ENCODE measurements at places on chromosomes 11 and 22.

- H3K4me3 ChIP-seq = no peak overlapping the region
- no peaks in the 10 kb centered on the region for H3K36me3 ChIP-seq
- peaks cover 22% of the 10 kb centered on the region for H3K27me3 ChIP-seq
- no peak overlapping the region for H3K27ac ChIP-seq
- no peak for DNase-seq
- peaks cover 5% of the 10 kb centered on the region for H3K4me1 ChIP-seq
Measured at GRCh38 chr11:46270684-46271083, 6.8 kb upstream of the CREB3L1 start.

DNA sequence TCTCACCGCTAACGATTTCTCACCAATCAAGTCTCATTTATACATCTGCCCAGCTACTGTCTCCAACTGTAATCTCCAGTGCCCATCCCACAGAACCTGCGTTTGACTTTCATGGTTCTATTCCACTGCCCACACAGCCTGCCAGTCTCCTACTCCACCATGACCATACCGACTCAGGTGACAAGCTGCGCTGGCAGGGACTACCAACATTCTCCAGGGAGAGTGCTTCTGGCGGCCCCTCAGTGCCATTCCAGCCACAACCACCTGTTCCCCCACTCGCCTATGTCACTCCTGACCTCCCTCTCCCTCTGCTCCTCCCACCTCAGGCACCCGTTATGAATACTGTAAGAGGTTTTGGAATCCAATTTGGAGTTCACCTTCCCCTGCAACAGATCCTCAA, 108.5 kb upstream of the BID start:
- H3K4me3 ChIP-seq = no peak overlapping the region
- no peak overlapping the region for H3K27ac ChIP-seq
- H3K36me3 ChIP-seq = peaks cover 22% of the 10 kb centered on the region
- no peaks in the 10 kb centered on the region for H3K27me3 ChIP-seq
- DNase-seq = no peak

- no peak for DNase-seq
- no peaks in the 10 kb centered on the region for H3K4me1 ChIP-seq
- peaks cover 55% of the 10 kb centered on the region for H3K27me3 ChIP-seq
Measured at GRCh38 chr11:107651672-107652071, 60.2 kb downstream of the SLN start.

GRCh38 chr11:115578275-115578674, 74.1 kb upstream of the CADM1 start:
- DNase-seq = no peak
- peaks cover under 1% of the 10 kb centered on the region for H3K27me3 ChIP-seq
- no peak overlapping the region for H3K27ac ChIP-seq
- H3K4me3 ChIP-seq = no peak overlapping the region
- H3K36me3 ChIP-seq = no peaks in the 10 kb centered on the region
- no peaks in the 10 kb centered on the region for H3K4me1 ChIP-seq

DNA sequence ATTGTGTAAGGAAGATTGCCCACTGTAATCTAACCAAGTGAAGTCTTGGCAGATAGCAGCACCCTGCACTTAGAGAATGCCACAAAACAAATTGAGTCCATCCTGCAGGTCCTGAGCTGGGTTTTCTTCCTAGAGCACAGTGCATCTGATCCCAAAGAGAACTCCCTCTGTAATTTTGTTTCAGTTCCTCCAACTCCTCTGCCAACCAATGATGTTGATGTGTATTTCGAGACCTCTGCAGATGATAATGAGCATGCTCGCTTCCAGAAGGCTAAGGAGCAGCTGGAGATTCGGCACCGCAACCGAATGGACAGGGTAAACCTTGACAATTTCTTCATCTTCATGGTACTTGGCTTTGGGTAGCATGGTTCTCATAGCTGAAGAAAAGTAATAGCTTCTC, 33.1 kb upstream of the ST14 start:
- no peaks in the 10 kb centered on the region for H3K4me1 ChIP-seq
- DNase-seq = no peak
- H3K27me3 ChIP-seq = no peaks in the 10 kb centered on the region
- peaks cover 16% of the 10 kb centered on the region for H3K36me3 ChIP-seq
- H3K27ac ChIP-seq = peak overlapping the region; percentile 31

DNA sequence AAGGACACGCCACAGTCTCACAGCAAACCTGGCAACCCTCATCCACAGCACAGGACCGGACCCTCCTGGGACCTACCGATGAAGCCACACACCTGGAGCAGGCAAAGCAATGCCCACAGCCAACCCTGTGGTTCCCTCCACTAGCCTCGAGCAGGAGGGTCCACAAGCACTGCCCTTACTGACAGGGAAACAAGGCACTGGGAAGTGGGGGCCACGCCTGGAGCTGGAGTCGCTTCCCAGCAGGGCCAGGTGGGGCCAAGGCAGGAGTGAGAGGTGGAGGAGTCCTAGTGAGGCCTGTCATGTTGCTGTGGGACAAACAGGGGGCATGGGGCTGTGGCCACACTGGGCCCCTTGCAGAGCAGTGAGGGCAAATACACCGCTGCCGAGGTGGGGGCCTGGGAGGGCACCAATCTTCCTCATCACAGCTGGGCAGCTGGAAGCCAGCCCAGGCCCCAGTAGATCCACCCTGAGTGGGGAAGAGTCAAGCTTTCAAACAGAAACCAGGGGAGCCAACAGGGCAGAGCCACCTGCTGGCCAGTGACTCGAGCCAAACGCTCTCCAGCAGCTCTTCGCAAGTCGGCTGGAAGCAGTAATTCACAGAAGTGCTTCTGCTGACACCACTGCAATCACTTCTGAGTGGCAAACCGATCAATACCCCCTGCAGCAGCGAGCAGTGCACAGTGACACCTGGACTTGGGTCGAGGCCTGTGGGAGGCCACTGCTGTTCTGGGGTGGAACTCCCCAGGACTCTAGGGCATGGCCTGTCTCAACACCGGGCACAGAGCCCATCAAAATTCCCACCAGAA, 13.7 kb downstream of the SULT4A1 start:
- peaks cover 5% of the 10 kb centered on the region for H3K36me3 ChIP-seq
- no peaks in the 10 kb centered on the region for H3K4me1 ChIP-seq
- H3K27me3 ChIP-seq = peaks cover 91% of the 10 kb centered on the region
- no peak for DNase-seq
- H3K27ac ChIP-seq = no peak overlapping the region

DNA sequence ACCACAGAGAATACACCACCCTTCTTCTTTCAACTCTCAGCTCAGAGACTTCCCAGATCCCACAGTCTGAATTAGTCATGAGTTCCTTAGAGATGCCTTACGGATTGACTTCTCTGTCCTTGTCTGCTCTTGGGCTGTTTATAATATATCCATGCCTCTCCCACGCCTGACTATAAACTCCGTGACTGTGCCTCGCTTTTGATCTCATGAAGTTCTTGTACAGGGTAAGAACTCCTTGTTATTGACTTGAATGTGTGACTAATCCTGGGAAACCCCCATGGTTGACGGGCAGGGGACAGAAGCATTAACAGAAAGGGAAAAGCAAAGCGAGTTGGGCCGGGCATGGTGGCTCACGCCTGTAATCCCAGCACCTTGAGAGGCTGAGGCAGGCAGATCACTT, 62.4 kb upstream of the POU2AF1 start:
- H3K4me3 ChIP-seq = no peak overlapping the region
- peaks cover 1% of the 10 kb centered on the region for H3K36me3 ChIP-seq
- no peak for DNase-seq
- peaks cover 31% of the 10 kb centered on the region for H3K27me3 ChIP-seq
- no peak overlapping the region for H3K27ac ChIP-seq
- peaks cover 18% of the 10 kb centered on the region for H3K4me1 ChIP-seq

DNA sequence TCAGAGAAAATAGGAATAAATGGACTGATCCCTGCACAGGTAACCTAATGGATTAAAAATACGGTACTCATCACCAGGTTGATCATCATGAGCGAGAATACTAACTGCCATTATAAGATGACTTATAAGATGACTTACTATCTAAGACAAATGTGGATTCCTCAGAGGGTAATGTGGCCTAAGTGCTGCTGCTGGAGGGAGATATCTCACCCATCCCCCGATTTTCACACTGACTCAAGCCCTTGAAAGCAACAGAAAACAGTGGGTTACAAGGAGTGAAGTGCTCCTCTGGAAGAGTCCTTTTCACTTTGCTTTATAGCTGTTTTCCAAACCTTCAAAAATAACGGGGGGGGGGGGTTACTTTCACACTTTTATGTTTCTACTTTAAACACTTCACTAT, 920 bp downstream of the TMEM218 start:
- H3K36me3 ChIP-seq = peaks cover 8% of the 10 kb centered on the region
- peak overlapping the region; percentile 100 for H3K4me3 ChIP-seq
- DNase-seq = no peak

GRCh38 chr22:48607901-48608662, 1219.6 kb downstream of the BRD1 start:
- H3K4me3 ChIP-seq = no peak overlapping the region
- no peaks in the 10 kb centered on the region for H3K27me3 ChIP-seq
- no peaks in the 10 kb centered on the region for H3K36me3 ChIP-seq
- DNase-seq = no peak
- no peaks in the 10 kb centered on the region for H3K4me1 ChIP-seq
- H3K27ac ChIP-seq = no peak overlapping the region

DNA sequence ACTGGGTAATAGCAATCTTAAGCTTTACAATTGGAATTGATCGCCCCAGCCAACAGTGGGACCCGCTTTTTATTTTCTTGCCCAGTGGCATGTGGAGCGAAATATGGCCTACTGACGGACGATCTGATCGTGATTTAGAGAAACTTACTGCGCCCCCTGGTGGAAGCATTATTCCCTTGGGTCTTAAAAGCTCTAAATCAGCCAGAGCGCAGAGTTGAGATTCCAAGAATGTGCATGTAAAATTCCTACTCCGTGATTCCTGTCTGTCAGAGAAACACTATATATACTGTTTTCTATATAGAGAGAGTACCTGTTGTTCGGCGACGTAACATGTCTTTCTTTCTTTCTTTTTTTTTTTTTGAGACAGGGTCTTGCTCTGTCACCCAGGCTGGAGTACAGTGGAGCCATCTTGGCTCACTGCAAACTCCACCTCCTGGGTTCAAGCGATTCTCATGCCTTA, 3.7 kb upstream of the DPF2 start:
- H3K4me3 ChIP-seq = no peak overlapping the region
- H3K27me3 ChIP-seq = peaks cover 6% of the 10 kb centered on the region
- peaks cover 6% of the 10 kb centered on the region for H3K36me3 ChIP-seq
- peak overlapping the region; percentile 48 for H3K27ac ChIP-seq
- peak; percentile 82 for DNase-seq

- H3K4me3 ChIP-seq = no peak overlapping the region
- no peaks in the 10 kb centered on the region for H3K4me1 ChIP-seq
- no peak overlapping the region for H3K27ac ChIP-seq
- DNase-seq = no peak
- peaks cover 3% of the 10 kb centered on the region for H3K36me3 ChIP-seq
Measured at GRCh38 chr22:48309115-48309705, 1518.5 kb downstream of the BRD1 start.

DNA sequence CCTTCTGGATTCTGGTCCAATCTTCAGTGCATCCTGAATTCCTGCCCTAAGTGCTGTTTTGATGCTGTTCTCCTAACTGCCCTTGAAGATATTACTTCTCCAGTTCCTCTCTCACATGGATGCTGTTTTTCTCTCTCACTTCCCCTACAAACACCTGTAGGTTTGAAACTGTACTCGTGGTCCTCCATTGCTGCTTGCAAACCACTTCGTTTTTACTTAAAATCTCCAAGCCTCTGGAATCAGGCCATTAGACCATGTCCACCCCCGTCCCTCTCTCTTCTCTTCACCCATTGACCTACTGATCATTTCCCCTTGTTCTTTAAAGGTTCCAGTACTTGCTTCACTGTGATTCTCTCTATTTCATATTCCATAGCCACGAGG, 988.1 kb downstream of the NTM start:
- H3K27me3 ChIP-seq = no peaks in the 10 kb centered on the region
- no peak for DNase-seq
- H3K27ac ChIP-seq = peak overlapping the region; percentile 74
- H3K36me3 ChIP-seq = no peaks in the 10 kb centered on the region
- peak overlapping the region; percentile 15 for H3K4me3 ChIP-seq

GRCh38 chr11:130721736-130722135, 194.5 kb downstream of the SNX19 start:
- no peaks in the 10 kb centered on the region for H3K4me1 ChIP-seq
- no peak for DNase-seq
- H3K4me3 ChIP-seq = no peak overlapping the region
- peaks cover 3% of the 10 kb centered on the region for H3K36me3 ChIP-seq

DNA sequence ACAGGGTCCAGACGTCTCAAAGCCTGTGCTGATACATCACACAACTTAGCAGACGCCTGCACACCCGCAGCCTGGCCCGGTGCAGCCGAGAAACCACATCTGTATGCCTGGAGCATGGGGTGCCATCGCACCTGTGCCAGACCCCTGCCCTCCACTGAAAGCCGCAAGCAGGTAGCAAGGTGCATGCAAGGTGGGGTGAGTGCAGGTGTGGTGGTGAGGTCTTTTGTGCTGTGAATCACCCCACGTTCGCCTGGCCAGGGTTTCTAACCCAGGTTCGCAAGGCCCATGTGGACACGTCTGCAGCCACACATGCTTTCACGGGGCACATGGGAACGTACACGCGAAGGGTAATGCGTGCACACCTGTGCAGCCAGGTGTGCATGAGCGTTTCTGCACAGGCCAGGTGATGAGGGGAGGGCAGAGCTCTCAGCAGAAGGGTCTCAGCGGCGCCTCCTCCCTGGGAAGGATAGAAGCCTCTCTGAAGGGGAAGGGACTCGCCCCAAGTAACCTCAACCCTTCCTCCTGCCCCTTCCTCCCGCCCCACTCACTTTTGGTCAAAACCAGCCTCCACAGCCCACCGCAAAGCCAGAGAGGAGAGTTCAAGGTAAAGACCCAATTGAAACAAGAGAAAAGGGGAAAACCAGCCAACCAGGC, 19.5 kb downstream of the CBX7 start:
- H3K27me3 ChIP-seq = no peaks in the 10 kb centered on the region
- DNase-seq = no peak
- peaks cover 1% of the 10 kb centered on the region for H3K4me1 ChIP-seq
- no peak overlapping the region for H3K27ac ChIP-seq

DNA sequence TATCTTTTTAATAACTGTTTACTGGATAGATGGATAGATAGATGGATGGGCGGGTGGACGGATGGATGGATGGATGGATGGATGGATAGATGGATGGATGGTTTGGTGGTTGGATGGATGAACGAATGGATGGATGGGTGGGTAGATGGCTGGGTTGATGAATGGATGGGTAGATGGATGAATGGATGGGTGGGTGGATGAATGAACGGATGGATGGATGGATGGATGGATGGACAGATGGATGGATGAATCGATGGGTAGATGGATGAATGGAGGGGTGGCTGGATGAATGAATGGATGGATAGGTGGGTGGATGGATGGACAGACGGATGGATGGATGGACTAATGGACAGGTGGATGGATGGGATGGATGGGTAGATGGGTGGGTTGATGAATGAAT, 13.8 kb upstream of the SLC22A12 start:
- no peaks in the 10 kb centered on the region for H3K4me1 ChIP-seq
- DNase-seq = no peak
- peaks cover 36% of the 10 kb centered on the region for H3K27me3 ChIP-seq
- no peak overlapping the region for H3K27ac ChIP-seq
- H3K36me3 ChIP-seq = no peaks in the 10 kb centered on the region

DNA sequence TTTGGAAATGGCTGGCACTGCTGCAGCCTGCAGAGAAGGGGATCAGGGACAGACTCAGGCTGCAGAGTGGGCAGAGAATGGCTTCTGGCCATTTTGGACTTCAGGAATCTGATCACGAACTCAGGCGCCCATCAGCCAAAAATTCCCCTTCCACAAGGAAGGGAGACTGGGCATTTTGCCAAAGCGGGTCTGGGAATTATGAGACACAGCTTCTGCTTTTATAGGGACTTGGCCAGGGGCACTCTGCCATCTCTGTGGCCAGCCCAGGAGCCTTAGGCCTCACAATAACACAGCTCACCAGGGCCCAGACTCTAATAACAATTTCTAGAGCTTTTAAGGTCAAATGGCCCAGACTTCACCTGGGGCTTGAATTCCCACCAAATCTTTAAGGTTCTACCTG, 74.7 kb downstream of the CHST1 start:
- no peaks in the 10 kb centered on the region for H3K36me3 ChIP-seq
- no peaks in the 10 kb centered on the region for H3K4me1 ChIP-seq
- H3K27me3 ChIP-seq = peaks cover 83% of the 10 kb centered on the region
- H3K27ac ChIP-seq = no peak overlapping the region
- DNase-seq = no peak

All from effector memory CD8-positive, alpha-beta T cell (primary cell).